ENCODE measurements at places on chromosomes 16 and 17.
A peak's percentile ranks its signal among the peaks of the same experiment; 100 is the strongest.

DNA sequence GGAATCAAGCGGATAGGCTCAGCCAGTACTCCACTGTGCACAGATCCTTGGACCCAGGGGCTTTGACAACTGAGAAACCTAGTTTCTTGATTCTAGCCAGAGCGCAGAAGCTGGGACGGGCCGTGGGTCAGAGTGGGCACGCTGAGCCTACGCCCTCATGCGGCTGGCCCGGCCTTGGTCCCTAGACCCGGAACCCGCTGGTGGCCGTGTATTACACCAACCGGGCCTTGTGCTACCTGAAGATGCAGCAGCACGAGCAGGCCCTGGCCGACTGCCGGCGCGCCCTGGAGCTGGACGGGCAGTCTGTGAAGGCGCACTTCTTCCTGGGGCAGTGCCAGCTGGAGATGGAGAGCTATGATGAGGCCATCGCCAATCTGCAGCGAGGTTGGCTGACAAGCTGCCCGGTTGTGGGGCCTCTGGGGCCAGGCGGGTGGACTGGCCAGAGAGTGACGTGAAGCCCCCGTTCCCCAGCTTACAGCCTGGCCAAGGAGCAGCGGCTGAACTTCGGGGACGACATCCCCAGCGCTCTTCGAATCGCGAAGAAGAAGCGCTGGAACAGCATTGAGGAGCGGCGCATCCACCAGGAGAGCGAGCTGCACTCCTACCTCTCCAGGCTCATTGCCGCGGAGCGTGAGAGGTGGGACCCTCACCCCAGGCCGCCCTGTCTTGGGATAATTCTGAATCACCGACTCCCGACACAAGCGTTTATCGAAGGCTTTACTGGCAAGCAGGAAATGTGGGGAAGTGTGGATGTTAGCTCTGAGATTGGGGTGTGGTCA lies 946 bp downstream of the STUB1 start:
- DNase-seq: peak; percentile 69

DNA sequence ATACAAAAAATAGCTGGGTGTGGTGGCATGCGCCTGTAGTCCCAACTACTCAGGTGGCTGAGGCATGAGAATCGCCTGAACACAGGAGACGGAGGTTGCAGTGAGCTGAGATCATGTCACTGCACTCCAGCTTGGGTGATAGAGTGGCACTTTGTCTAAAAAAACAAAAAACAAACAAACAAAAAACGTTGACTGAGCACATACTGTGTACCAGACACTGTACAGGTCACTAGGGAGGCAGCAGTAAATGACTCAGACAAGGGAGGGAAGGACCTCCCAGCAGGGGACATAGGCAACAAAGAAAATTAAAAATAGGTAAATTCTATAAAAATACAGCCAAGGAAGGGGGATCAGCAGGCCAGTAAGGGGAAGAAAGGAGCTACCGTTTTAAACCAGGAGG lies 64.3 kb downstream of the SOCS1 start:
- no peak for DNase-seq

- DNase-seq: peak; percentile 49
These were observed 787 bp downstream of the PRKAR1A start for GRCh38 chr17:68512960-68513474.

DNA sequence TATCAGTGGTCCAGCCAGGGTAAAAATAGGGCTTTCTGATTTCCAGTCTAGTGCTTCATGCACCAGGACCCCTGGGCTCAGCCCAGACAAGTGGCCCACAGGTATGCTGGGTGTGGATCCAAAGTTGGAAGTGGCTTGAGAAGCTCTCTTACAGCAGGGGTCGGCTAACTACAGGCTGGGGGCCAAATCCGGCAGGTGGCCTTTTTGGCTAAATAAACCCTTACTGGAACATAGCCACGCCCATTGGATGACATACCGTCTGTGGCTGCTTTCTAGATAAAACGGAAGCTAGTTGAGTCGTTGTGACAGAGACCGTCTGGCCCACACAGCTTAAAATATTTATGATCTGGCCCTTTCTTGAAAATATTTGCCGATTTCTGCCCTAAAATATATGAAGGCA lies 119.0 kb upstream of the CDC42EP4 start:
- DNase-seq: no peak

Data from A549 (cell line).